Naive thymus-derived CD8-positive, alpha-beta T cell (primary cell): ENCODE measurements at places on chromosomes 12 and 14. TPM values are rescaled to one million over a fixed set of nuclear protein-coding genes. Genes with fewer than 3 reads are reported as not detected.

The MGST1 gene
- not detected for polyA plus RNA-seq

The SALL2 gene
- polyA plus RNA-seq = 2.5 TPM

The TMEM263 gene
- polyA plus RNA-seq = 54.7 TPM

The IGFBP6 gene
- polyA plus RNA-seq = 7.5 TPM

The PMCH gene
- polyA plus RNA-seq = not detected

The ZFYVE1 gene
- polyA plus RNA-seq = 6.4 TPM

The EEA1 gene
- 6.8 TPM for polyA plus RNA-seq

The HSPA2 gene
- polyA plus RNA-seq = not detected

The TAS2R31 gene
- polyA plus RNA-seq = 0.39 TPM

The PNP gene
- polyA plus RNA-seq = 40.6 TPM

The CCDC91 gene
- polyA plus RNA-seq = 70.1 TPM

The TROAP gene
- polyA plus RNA-seq = not detected

The RFLNA gene
- not detected for polyA plus RNA-seq

The MANSC4 gene
- not detected for polyA plus RNA-seq

The LRIG3 gene
- not detected for polyA plus RNA-seq

The SIVA1 gene
- polyA plus RNA-seq = 297 TPM

The PYGL gene
- polyA plus RNA-seq = not detected

The TESPA1 gene
- polyA plus RNA-seq = 245 TPM

The C14orf119 gene
- polyA plus RNA-seq = 78.5 TPM

The SPTB gene
- not detected for polyA plus RNA-seq

The NPFF gene
- not detected for polyA plus RNA-seq

The PTPRR gene
- not detected for polyA plus RNA-seq

The DCN gene
- not detected for polyA plus RNA-seq

The EXD2 gene
- 8.2 TPM for polyA plus RNA-seq

The CLEC1B gene
- polyA plus RNA-seq = not detected

The SLC17A8 gene
- not detected for polyA plus RNA-seq

The CCDC175 gene
- polyA plus RNA-seq = not detected

The DLK1 gene
- polyA plus RNA-seq = not detected

The ENDOU gene
- polyA plus RNA-seq = not detected

The CAMKK2 gene
- 10.0 TPM for polyA plus RNA-seq

The NAB2 gene
- 4.0 TPM for polyA plus RNA-seq

The NRIP2 gene
- polyA plus RNA-seq = 2.4 TPM

The NXPH4 gene
- polyA plus RNA-seq = not detected

The SOAT2 gene
- 0.67 TPM for polyA plus RNA-seq

The NPAS3 gene
- not detected for polyA plus RNA-seq

The RNASE7 gene
- polyA plus RNA-seq = not detected

The PTPRQ gene
- polyA plus RNA-seq = not detected

The HCAR2 gene
- not detected for polyA plus RNA-seq

The SLCO1A2 gene
- not detected for polyA plus RNA-seq

The LRTM2 gene
- polyA plus RNA-seq = not detected

The DLGAP5 gene
- not detected for polyA plus RNA-seq

The ADAM21 gene
- polyA plus RNA-seq = 0.56 TPM

The ALX1 gene
- not detected for polyA plus RNA-seq

The SOS2 gene
- polyA plus RNA-seq = 15.0 TPM

The RERGL gene
- not detected for polyA plus RNA-seq

The KCNMB4 gene
- 0.64 TPM for polyA plus RNA-seq

The DAO gene
- polyA plus RNA-seq = not detected

The IRAK3 gene
- not detected for polyA plus RNA-seq

The KRT73 gene
- 0.72 TPM for polyA plus RNA-seq

The MARCHF9 gene
- 6.6 TPM for polyA plus RNA-seq

The FAM186B gene
- polyA plus RNA-seq = 0.14 TPM

The RDH16 gene
- not detected for polyA plus RNA-seq

The OTOGL gene
- polyA plus RNA-seq = not detected

The TCL1A gene
- polyA plus RNA-seq = 1.2 TPM

The IAPP gene
- not detected for polyA plus RNA-seq

The MUCL1 gene
- not detected for polyA plus RNA-seq

The IKZF4 gene
- polyA plus RNA-seq = 0.53 TPM

The TSPAN8 gene
- polyA plus RNA-seq = not detected
